ENCODE measurements at places on chromosomes 11 and 22.

- DNase-seq: no peak
Observed at GRCh38 chr11:114395736-114396135, 4.6 kb downstream of the C11orf71 start.

DNA sequence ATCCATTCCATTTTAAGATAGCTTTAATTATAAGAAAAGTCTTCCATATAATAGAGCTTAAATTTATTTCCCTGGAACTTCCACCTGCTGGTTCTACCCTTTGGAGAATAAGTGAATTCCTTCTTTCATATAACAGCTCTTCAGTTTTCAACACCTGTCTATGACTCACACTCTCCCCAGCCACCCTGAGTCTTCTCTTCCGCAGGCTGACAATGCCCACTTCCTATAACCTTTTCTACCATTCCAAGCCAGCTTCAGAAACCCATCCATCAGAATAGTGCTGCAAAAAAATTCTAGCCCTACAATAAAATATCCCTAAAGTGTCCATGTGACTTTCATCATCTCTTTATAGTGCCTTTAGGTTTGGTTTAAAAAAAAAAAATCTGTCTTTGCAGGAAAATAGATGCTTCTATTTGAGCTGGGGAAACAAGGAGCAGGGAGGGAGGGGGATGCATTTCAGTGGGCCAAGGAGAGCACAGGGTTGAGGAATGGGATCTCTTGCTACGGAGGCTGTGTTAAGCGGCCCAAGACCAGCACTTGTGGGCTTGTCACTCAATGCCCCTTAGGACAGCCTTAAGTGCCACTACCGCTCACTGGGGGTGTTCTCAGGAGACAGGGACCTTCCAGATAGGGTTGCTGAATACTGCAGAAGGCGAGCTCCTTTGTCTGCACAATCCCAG, 178.6 kb downstream of the DSCAML1 start:
- no peak for DNase-seq

GRCh38 chr11:88480223-88480622, 142.7 kb upstream of the CTSC start:
- DNase-seq: no peak

GRCh38 chr22:43745783-43746356, 66.2 kb downstream of the EFCAB6 start:
- no peak for DNase-seq

GRCh38 chr11:92885600-92885999, 83.9 kb upstream of the MTNR1B start:
- DNase-seq: no peak

DNA sequence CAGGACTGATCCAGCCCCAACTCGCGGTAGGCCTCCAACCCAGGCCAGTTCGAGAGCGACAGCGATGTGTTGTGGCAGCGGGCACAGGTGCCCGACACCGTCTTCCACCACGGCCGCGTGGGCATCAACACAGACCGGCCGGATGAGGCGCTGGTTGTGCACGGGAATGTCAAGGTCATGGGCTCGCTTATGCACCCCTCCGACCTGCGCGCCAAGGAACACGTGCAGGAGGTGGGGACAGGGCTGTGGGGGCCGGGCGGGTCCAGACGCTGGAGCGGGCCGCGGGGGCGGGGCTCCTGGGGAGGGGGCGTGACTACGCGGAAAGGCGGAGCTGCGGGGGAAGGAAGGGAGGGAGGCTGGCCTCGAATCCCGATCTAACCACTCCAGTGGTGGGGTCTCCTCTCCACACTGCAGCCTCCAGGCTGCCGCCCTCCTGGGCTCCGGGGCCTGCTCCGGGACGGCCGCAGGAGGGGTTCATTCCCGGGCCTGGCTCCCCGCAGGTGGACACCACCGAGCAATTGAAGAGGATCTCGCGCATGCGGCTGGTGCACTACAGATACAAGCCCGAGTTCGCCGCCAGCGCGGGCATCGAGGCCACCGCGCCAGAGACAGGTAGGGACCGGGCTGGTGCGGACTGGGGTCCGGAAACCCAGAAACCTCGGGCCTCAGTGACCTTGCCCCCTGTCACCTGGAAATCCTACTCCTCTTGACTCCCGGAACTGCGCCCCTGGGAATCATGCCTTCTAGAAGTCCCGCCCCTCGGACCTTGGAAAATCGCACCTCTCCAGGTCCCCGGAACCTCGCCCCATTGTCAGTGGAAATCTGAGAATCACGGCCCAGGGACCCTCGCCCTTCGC, 14.9 kb downstream of the TMEM258 start:
- DNase-seq: no peak

DNA sequence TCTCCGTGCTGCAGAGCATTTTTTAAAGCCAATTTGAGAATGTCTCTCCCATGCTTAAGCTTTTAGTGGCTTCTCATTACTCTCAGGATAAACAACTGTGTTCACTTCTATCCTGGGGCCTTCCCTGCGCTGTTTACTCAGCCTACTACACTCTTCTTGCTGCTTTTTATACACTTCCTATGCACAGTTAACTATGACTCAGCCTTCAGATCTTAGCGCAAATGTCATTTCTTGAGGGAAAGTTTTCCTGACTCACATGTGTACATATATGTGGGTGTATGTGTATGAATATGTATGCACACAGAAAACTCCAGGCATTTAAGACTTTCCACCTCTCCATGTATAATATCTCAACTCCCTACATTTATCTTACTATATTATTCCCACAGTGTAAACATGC, 9.8 kb downstream of the THAP12 start:
- no peak for DNase-seq

- no peak for DNase-seq
Observed at GRCh38 chr11:6927030-6927617, 898 bp downstream of the ZNF215 start.
